D341Med (cell line): ENCODE measurements at places on chromosomes 3 and 15.
A peak's percentile ranks its signal among the peaks of the same experiment; 100 is the strongest.

DNA sequence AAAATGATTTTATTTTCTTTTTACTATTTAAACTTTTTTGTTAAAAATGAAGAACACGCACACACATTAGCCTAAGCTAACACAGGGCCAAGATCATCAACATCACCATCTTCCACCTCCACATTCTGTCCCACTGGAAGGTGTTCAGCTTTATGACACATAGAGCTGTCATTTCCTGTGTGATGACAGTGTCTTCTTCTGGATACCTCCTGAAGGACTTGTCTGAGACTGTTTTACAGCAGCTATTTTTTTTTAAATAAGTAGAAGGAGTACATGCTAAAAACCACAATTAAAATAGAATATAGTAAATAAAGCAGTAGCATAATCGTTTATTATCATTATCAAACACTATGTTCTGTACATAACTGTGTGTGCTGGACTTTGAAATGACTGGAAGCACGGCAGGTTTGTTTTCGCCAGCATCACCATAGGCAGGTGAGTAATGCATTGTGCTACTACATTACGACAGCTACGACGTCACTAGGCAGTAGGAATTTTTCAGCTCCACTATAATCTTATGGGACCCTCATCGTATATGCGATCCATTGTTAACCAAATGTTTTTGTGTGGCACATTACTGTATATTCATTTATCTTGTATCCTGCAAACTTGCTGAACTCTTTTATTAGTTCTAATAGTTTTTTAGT, 72.8 kb downstream of the KLF15 start:
- no peak for DNase-seq

DNA sequence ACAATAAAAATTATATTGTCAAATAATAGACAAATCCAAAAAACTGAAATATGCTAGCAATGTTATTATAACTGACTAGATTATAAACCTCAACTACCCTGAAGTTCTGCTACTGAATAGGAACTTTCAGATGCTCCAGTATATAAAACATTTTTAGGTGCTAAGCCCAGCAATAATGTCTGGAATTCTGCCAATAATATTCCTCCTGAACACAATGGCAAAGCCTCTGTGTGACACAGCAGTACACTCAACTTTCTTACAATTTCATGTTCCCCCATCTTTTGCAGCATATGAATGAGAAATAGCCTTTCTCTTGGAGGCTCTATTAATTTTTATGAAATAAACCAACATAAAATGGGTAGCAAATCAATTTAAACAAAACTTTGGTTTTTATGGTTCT, 29.5 kb downstream of the ATOSA start:
- no peak for DNase-seq

- no peak for DNase-seq
These were observed 1.5 kb downstream of the FAH start for GRCh38 chr15:80154336-80154735.

- no peak for DNase-seq
These were observed 2.4 kb upstream of the VIPR1 start for GRCh38 chr3:42500091-42500490.

DNA sequence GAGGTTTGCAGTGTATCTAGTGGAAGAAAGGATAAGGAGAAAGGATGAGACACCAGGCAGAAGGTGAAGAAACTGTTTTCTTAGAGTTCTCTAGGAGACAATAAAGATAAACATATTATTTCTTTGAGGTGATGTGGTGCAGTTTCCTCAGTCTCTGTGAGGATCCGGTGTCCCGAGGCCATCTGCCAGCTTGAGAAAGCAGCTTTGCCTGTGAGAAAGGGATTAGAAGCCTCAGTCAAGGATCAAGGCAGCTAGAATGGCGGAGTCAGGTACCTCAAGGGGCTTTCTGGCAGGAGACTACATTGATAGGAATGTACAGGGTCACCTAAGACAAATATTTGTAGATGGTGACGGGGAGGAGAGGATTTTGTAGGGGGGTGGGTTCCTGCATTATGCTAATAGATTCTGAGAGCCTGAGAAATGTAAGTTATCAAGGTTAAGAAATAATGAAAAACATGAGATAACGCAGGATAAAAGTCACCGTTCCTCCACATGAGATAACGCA, 103.9 kb upstream of the MB21D2 start:
- peak; percentile 76 for DNase-seq

DNA sequence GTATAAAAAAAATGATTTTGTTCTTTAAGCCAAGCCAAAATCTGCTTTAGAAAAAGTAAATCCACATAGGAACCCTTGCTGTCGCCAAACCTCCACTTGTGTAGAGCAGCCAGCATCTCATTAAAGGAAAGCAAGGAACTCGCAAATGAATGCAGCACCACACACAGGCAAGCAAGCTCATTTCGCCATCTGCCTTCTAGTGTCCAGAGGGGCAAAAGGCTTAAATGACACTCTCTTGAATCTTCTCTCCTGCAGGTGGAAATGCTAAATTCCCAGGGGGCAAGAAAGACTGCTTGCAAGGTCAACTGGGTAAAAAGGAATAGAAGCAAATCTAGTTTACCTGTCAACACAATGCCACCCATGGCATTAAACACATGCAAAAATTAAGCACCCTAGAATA, 2.4 kb downstream of the MB21D2 start:
- DNase-seq: no peak
